Osteocyte (in vitro differentiated cells): ENCODE measurements at places on chromosomes 11 and 22. TPM values are rescaled to one million over a fixed set of nuclear protein-coding genes. Genes with fewer than 3 reads are reported as not detected.

Gene MS4A14
- not detected in 2 replicates for total RNA-seq

DNA sequence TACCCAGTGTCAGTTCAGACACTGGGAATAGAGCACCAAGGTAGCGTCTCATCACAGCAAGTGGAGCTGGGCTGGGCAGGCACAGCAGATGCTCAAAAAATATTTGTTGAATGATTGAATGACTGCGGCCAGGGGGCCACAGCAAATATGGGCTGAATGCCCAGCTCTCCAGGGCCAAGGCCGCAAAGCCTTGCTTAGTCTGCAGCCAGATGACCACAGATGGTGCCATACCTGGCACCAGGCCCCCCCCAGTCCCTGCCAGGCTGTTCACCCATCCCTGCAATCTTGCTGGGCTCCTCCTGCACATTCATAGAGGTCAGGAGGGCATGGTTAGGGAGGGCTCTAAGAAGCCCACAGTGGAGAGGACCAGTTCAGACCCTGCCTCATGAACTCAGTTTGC, 32.9 kb downstream of the ZC3H7B start:
- no peaks in the 10 kb centered on the region for H3K4me1 ChIP-seq
- H3K27me3 ChIP-seq, result no peaks in the 10 kb centered on the region
- no peak for DNase-seq
- peaks cover 31% of the 10 kb centered on the region for H3K36me3 ChIP-seq
- no peak overlapping the region for H3K4me3 ChIP-seq
- H3K27ac ChIP-seq, result no peak overlapping the region

DNA sequence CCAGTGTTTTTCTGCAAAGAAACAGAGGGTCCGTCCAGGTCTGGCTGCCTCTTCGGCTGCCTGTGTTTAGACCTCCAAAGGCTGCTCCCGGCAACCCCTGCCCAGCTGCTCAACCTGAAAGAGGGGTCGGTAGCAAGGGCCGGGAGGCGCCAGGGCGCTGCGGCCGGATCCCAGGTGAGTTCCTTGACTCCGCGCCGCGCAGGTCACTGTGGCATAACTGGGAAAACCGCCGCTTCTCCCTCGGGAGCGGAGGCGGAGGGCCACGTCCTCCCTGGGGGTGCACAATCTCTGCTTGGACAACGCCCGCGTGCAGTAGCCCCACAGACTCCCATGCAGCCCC, 1.0 kb upstream of the BRSK2 start:
- no peaks in the 10 kb centered on the region for H3K36me3 ChIP-seq
- peak overlapping the region; percentile 57 for H3K4me3 ChIP-seq
- peaks cover 26% of the 10 kb centered on the region for H3K27me3 ChIP-seq
- no peak for DNase-seq

GRCh38 chr11:36890121-36890679, 292.2 kb upstream of the RAG2 start:
- no peak for DNase-seq
- H3K27ac ChIP-seq, result no peak overlapping the region
- no peaks in the 10 kb centered on the region for H3K36me3 ChIP-seq
- H3K27me3 ChIP-seq, result no peaks in the 10 kb centered on the region

DNA sequence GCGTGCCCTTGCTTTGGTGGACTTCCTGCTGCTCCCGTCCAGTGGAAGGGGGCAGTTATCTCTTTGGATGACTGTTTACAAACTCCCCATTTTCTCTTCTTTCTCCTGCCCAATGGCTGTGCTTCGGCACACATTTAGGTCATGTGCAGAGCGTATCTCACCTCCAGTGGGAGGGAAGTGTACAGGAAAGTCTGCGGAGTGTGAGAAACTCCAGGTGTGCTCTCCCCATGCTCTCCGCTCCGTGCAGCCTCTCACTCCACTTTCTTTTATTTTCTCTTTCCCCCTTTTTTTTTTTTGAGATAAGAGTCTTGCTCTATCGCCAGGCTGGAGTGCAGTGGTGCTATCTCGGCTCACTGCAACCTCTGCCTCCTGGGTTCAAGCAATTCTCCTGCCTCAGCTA, 11.9 kb upstream of the TEF start:
- no peak overlapping the region for H3K27ac ChIP-seq
- H3K36me3 ChIP-seq, result no peaks in the 10 kb centered on the region
- DNase-seq, result no peak
- H3K4me1 ChIP-seq, result peaks cover 17% of the 10 kb centered on the region

GRCh38 chr11:122923302-122923701, 40.7 kb downstream of the JHY start:
- H3K4me3 ChIP-seq, result no peak overlapping the region
- DNase-seq, result no peak
- no peak overlapping the region for H3K27ac ChIP-seq
- no peaks in the 10 kb centered on the region for H3K36me3 ChIP-seq
- H3K27me3 ChIP-seq, result no peaks in the 10 kb centered on the region

- no peak for DNase-seq
- peaks cover 8% of the 10 kb centered on the region for H3K27me3 ChIP-seq
- H3K27ac ChIP-seq, result no peak overlapping the region
- no peak overlapping the region for H3K4me3 ChIP-seq
- no peaks in the 10 kb centered on the region for H3K36me3 ChIP-seq
Measured at GRCh38 chr11:34680918-34681586, 60.2 kb downstream of the EHF start.

- no peak overlapping the region for H3K4me3 ChIP-seq
- H3K27ac ChIP-seq, result no peak overlapping the region
Measured at GRCh38 chr11:119344291-119345010, 2.1 kb downstream of the MFRP start.

GRCh38 chr11:33227578-33228261, 29.5 kb upstream of the HIPK3 start:
- H3K27ac ChIP-seq, result no peak overlapping the region
- no peaks in the 10 kb centered on the region for H3K27me3 ChIP-seq
- H3K4me3 ChIP-seq, result no peak overlapping the region
- H3K36me3 ChIP-seq, result no peaks in the 10 kb centered on the region
- DNase-seq, result no peak

- no peak overlapping the region for H3K27ac ChIP-seq
- H3K4me1 ChIP-seq, result peaks cover 55% of the 10 kb centered on the region
- no peaks in the 10 kb centered on the region for H3K27me3 ChIP-seq
Measured at GRCh38 chr11:44729713-44730112, 3.0 kb downstream of the TSPAN18 start.
